H54 (cell line): ENCODE measurements at places on chromosomes 5 and 9.

DNA sequence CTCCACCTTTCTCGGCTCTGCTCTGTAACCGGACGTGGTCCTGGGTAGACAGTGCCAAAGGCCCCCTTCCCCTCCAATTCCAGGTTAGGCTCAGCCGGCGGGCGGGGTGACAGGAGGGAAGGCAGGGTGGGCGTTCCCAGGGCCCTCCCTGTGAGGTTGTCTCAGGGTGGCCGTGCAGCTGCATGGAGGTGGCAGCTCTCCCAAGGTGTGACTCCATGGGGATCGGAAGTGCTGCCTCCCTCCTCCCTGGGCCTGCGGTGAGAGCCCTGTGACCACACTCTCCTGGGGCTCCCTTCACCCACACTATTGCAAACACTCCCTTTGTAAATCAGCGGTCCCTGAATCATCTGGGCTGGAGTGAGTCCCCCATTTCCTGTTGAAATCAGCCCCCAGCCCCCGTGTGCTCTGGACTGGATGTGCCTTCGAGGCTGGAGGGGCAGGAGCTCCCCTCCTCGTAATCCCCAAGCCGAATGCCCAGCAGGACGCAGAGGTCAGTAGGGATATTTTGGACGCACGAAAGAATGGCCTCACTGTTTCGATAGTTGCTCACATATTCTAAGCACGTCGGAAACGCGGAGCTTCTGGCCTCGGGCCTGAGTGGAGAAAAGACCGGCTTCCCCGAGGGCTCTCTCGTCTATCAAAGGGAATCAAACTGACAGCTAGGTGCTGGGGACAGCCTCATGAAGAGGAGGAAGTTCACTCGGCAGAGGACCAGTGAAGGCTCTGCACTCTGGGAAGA is 107.6 kb upstream of the COL5A1 start:
- no peak for DNase-seq

GRCh38 chr9:79572608-79573411 is 1.0 kb downstream of the TLE4 start:
- peak; percentile 45 for DNase-seq

DNA sequence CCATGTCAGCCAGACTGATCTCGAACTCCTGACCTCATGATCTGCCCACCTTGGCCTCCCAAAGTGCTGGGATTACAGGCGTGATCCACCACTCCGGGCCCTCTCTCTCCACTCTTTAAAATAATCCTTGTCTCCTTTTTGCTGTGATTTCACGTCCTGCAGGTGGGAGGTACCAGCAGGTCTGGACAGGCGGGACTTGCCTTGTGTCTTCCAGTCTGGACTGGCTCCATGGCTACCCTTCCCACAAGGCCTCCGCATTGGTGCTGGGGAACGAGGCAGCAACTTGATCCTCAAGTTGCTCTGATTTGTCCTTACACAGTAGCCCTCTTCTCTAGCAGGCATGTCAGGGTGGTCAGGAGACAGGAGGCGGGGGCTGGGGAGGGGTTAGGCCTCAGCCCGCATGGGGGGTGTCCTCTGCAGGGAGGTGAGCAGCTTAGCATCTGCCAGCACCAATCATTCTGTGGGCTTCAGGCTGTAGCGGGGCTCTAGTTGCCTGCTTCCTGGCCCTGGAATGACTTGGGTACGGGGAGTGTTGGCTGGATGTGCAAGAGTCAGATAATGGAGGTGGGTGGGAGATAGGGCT is 54.3 kb downstream of the TENT4A start:
- no peak for DNase-seq

- no peak for DNase-seq
Observed at GRCh38 chr5:97458851-97459250, 275.8 kb upstream of the RIOK2 start.

GRCh38 chr5:103364074-103364473 is 105.5 kb downstream of the MACIR start:
- DNase-seq = no peak

DNA sequence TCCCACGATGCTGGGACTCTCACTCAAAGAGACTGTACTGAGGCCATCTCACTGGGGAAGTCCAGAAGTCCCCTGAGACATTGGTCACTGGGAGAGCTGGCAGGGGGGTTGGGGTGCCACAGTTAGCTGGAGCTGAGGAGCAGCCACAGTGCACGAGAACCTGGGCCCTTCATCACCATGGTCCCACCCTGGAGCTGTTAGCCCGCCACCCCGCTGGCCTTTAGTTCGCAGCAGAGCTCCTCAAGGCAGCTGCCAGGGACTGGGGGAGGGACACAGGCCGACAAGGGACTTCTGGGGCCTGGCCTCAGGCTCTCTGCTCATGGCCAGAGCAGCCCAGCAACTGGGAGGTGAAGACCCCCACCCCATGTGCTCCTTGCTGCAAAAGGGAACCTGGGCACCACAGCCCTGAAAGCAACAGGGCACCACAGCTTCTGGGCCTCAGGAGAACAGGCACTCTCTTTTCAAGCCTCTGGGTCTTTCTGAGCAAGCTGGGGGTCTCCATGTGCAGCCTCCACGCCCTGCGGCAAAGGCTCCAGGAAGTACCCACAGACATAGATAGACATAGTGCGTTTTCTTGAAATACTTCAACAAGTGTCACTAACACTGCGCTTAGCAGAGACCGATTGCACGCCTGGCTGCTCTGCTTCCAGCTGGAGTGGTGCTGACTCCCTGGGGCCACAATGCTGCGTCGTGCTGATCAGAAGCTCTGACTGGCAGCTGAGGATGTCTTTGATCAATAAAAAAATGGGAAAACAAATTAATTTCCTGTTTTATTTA is 46.0 kb downstream of the VAV2 start:
- no peak for DNase-seq

- no peak for DNase-seq
Observed at GRCh38 chr5:43191740-43192557, at the start of gene NIM1K. Gene NIM1K (plus strand): TSS chr5:43192225. CDS start chr5:43245776, 53,551 bp downstream.

DNA sequence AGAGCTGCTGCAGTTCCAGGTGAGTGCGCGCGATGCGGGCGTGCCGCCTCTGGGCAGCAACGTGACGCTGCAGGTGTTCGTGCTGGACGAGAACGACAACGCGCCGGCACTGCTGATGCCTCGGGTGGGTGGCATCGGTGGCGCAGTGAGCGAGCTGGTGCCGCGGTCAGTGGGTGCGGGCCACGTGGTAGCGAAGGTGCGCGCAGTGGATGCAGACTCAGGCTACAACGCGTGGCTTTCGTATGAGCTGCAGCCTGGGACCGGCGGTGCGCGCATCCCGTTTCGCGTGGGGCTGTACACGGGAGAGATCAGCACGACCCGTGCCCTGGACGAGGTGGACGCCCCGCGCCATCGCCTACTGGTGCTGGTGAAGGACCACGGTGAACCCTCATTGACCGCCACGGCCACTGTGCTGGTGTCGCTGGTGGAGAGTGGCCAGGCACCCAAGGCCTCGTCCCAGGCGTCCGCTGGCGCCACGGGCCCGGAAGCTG is 2.0 kb downstream of the PCDHA3 start:
- no peak for DNase-seq

DNA sequence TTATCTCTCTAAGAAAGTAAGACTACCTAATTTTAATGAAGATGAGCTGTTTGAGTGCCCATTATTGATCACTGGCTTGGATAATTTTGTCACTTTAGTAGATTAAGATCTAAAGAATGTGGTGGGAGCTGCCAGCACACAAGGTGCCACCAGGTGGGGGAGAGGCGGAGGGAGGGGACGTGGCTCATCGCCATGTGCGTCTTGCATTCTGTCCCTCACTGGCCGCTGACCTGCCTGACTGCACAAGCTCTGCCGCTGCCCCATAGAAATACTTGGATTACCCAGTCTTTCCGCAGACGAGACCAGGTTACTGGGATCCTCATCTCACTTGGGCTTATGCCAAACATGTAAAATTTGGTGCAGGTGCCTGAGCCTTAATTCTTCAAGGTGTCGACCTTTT is 37.6 kb downstream of the RHOBTB3 start:
- no peak for DNase-seq

- DNase-seq = peak; percentile 33
Observed at GRCh38 chr5:107542428-107542827, 128.3 kb downstream of the EFNA5 start.

DNA sequence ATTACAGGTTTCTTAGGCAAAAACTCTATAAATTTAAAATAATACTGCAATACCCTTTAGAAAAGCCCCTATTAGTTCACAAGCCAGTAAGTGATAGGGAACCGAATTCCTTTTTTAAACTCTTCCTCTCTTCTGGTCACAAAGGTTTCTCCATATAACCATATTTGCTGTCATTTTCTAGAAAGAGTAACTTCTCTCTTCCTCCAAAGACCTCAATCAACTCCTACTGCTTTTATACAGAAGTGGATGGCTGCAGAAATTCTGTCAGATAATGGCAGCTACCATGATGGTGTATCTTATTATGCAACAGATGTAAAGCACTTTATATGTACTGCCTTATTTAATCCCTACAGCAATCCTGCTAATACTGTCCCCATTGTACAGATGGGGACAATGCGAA is 6.2 kb downstream of the TUT7 start:
- no peak for DNase-seq

DNA sequence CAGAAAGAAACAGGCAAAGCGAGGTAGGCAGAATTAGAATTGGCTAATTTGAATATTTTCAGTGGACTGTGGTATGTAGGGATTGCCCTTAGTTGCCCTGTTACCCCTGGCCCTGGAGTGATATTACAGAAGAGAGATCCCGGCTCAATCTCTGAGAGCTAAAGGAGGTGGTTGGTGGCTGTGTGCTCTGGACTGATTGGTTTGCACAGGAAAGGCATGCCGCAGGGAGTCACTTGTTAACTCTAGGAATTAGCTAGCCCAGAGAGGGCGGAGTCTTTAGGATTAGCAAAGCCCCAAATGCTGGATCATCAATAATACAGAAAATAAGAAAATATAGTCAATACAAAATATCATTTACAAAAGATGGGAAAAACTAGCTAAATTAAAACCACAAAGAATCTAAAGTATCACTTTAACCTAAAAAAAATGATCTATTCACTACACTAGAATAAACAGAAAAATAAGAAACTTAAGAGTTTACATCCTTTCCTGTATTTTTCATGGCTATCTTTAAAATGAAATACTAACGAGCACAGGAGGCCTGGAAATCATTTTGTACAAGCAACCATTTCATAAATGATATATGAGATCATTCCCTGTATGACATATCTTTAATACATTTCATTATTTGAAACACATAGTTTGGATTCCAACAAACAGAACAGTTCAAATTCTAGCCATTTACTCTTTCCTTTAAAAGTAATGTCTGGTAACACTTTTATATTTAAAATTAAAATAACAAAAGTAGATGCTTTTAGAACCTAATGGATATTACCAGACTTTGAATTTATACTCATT is 71.1 kb downstream of the GNAQ start:
- DNase-seq = no peak

- DNase-seq = no peak
Observed at GRCh38 chr9:122158202-122158601, 1.4 kb downstream of the NDUFA8 start.

GRCh38 chr5:133870661-133871060 is 97.8 kb downstream of the C5orf15 start:
- no peak for DNase-seq

- no peak for DNase-seq
Observed at GRCh38 chr5:135977375-135977928, 22.7 kb upstream of the LECT2 start.

DNA sequence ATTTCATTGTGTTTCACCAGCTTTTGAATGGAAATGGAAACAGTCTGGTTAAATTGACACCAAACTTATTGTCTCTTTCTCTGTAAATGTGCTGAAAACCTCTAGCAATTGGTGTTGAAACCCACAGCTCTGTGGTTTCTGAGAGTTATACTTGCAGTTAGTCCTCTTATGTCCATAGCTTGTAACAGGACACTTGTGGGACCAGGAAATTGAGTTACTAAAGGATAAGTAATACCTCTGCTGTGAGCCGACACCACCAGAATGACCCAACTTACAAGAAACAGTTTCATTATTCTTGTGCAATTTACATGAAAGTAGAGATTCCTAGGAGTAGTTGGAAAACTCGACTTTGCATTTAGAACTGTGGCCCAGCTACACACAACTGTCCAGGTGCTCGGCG is 191.5 kb downstream of the CFAP90 start:
- DNase-seq = no peak

DNA sequence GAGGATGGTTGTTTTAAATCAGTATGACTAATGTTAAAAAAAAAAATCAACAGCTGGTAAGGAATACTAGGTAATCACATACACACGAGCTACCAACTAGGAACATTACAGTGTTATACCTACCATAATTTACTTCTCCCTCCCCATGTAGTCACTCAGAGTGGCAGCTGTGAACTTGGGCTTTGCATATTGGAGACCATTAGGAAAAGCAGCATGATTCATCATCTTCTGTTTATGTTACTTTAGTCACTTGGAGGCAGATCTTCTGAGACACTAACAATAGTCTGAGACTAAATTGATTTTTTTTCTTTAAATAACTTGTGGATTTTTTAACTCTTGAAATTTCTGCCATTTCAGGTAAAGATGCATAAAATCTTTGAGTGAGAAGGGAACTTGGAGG is 141.5 kb upstream of the NR4A3 start:
- no peak for DNase-seq

- no peak for DNase-seq
Observed at GRCh38 chr9:136586391-136586953, 40.6 kb upstream of the NOTCH1 start.

DNA sequence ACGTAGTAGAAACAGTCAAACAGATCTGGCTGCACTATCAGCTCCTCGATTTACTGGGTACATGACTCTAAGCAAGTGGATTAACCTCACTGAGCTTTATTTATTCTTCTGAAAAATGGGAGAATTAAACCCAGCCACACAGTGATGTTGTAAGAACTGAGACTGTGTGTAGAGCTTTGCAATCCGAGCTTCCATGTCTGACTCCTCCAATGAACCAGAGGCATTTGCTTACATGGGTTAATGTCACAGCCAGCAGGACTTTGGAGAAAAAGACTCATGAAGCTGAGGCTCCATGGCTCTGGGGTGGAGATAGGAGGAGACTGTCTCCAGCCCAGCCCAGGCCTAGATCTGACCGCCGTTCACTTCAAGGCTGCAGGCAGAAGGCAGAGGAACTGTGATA is 201.3 kb downstream of the CDK5RAP2 start:
- no peak for DNase-seq

- DNase-seq = no peak
Observed at GRCh38 chr5:103510851-103511553, 51.6 kb downstream of the NUDT12 start.

DNA sequence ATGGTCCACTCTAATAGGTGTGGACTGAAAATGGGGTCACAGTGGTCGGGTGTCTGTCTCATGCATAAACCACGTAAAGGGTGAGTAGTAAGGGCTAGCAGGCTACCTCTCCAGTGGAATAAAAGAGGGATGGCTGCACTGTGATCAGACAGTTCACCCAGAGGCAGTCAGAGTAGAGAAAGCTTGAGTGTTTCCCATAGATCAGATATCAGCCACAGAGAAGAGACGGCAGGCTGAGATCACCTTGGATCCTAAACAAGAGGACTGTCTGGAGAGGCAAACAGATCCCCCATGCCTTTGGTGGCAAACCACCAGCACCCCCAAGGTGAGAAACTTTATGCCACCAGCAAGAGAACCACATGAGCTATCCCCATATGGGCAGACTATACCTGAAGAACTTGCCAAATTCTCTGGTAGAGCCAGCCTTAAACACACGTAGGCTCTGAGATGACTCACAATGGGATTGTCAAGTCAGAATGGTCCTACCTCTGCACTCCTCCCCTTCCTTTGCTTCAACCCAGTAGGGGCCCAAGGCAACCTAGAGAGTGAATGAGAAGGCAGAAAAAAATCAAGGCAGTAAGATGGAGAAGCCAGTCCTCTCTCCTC is 205.2 kb upstream of the MAP3K1 start:
- DNase-seq = no peak
